ENCODE measurements at places on chromosomes 1 and 21. TPM values are rescaled to one million over a fixed set of nuclear protein-coding genes. Genes with fewer than 3 reads are reported as not detected.

DNA sequence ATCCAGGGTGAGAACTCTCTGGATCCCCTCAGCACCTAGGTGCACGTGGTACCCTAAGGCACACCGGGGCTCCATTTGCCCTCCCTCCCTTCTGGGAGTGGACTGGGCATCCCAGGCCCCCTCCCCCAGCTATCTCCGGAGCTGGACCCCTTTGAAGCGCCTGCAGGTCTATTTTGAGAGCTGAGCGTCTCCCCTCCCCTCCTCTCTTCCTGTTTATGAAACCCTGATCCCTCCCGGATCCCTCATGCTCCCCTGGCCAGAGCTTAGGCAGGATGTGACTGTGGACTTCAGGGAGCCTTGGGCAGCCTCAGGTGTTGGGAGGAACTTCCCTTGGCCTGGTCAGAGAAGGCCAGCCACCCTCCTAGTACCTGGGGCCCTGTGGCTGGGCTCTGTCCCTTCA is 10.2 kb downstream of the RPS6KA1 start:
- no peak for DNase-seq
- peaks cover 4% of the 10 kb centered on the region for H3K36me3 ChIP-seq
- H3K27ac ChIP-seq: peak overlapping the region; percentile 88
- H3K4me3 ChIP-seq: no peak overlapping the region
- H3K27me3 ChIP-seq: no peaks in the 10 kb centered on the region

DNA sequence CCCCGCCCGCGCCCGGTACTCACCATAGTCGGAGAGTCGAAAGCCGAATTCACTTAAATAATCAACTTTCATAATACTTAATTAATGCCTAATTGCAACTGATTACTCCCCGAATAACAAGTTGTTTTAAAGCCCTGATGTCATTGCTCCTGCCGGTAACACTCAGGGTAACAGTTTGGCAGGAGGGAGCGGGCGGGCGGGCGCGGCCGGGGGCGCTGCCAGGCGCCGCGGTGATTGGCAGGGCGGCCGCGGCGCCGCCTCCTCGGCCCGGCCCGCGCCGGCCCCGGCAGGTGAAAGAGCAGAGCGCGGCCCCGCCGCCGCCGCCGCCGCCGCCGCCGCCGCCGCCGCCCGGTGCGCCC is 102.2 kb downstream of the CASZ1 start:
- H3K4me1 ChIP-seq: peaks cover 36% of the 10 kb centered on the region
- H3K36me3 ChIP-seq: no peaks in the 10 kb centered on the region
- H3K27ac ChIP-seq: peak overlapping the region; percentile 60
- peaks cover 2% of the 10 kb centered on the region for H3K27me3 ChIP-seq
- peak overlapping the region; percentile 70 for H3K4me3 ChIP-seq

DNA sequence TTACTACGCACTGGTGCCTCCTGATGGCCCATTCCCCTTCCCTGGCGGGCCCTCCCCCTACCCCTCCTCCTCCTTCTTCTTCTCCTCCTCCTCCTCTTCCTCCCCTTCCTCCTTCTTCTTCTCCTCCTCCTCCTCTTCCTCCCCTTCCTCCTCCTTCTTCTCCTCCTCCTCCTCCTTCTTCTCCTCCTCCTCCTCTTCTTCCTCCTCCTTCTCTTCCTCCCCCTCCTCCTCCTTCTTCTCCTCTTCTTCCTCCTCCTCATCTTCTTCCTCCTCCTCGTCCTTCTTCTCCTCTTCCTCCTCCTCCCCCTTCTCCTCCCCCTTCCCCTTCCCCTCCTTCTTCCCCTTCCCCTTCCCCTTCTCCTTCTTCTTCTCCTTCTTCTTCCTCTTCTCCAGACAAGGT is 64.7 kb upstream of the COG2 start:
- peaks cover 16% of the 10 kb centered on the region for H3K27me3 ChIP-seq
- DNase-seq: no peak
- H3K36me3 ChIP-seq: no peaks in the 10 kb centered on the region
- no peaks in the 10 kb centered on the region for H3K4me1 ChIP-seq
- H3K4me3 ChIP-seq: no peak overlapping the region
- no peak overlapping the region for H3K27ac ChIP-seq

- no peak overlapping the region for H3K27ac ChIP-seq
- no peaks in the 10 kb centered on the region for H3K4me1 ChIP-seq
- H3K4me3 ChIP-seq: no peak overlapping the region
These were observed 95.0 kb downstream of the TEX35 start for GRCh38 chr1:178607718-178608408.

GRCh38 chr1:55631509-55631908 is 416.3 kb upstream of the USP24 start:
- H3K4me1 ChIP-seq: peaks cover 3% of the 10 kb centered on the region
- peaks cover 8% of the 10 kb centered on the region for H3K27me3 ChIP-seq
- no peak overlapping the region for H3K27ac ChIP-seq
- H3K36me3 ChIP-seq: no peaks in the 10 kb centered on the region
- no peak for DNase-seq

DNA sequence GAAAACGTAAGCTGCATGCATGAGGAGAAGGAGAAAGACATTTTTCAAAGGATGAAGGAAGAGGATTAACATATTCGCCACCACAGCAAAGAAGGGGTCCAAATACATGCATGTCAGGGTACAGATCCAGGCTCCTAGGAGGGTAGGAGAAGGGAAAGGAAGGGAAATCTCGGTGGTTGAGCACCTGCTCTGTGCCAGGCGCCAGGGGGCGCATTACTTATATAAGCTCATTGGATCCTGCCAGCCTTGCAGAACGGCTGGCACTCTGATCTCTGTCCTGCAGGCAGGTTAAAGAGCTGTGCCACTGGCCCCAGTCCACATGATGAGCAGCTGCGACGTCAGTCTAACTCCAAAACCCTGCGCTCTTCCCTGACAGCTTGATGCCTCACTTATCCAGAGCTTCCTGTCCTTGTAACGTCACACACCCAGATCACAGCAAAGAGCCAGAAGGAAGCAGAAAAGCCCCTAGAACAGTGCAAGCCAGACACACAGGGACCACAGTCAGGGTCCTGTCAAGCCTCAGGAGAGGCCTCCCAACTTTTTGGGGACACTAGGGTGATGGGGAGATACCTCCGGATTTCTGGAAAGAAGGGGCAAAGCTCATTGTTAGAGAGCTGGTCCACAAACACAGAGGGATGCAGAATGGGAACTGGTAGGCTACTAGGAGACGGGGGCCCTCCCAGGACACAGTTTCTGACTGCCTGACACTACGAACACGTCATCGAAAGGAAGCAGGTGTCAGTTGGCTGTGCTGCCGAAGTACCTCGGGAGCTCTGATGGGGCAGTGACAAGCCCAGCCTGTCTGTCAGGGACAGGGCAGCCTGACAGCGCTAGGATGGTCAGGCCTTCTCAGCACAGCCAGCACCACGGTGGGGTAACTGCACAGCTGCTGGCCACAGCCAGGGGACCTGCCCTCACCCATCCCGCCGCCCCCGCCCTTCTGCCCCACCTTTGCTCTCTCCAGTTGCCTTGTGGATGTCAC is 99.1 kb downstream of the BEND5 start:
- no peaks in the 10 kb centered on the region for H3K36me3 ChIP-seq
- no peaks in the 10 kb centered on the region for H3K4me1 ChIP-seq
- peaks cover 20% of the 10 kb centered on the region for H3K27me3 ChIP-seq
- no peak overlapping the region for H3K4me3 ChIP-seq
- H3K27ac ChIP-seq: no peak overlapping the region

GRCh38 chr21:25836396-25836795 is 101.6 kb downstream of the GABPA start:
- H3K36me3 ChIP-seq: no peaks in the 10 kb centered on the region
- no peak overlapping the region for H3K27ac ChIP-seq
- H3K27me3 ChIP-seq: peaks cover 13% of the 10 kb centered on the region
- no peak for DNase-seq
- no peaks in the 10 kb centered on the region for H3K4me1 ChIP-seq

DNA sequence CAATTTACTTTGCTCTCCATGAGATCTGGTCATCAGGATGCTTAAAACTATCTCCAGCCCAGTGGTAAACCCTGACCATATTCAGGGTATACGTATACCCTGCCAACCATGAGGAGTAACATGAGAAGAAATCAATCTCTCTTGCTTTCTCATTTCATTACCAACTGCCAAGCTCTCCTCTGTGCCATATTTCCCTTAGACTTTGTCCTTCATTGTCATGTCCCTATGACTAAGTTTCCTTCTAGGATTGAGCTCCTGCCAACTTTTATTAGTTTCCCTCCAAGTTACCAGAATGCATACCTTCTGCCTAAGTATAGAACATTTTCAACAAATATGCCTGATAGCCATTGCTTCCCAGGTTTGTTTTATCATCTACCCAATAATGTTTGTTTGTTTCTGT is 1113.9 kb upstream of the B3GALT2 start:
- DNase-seq: no peak
- H3K36me3 ChIP-seq: peaks cover 2% of the 10 kb centered on the region
- no peak overlapping the region for H3K4me3 ChIP-seq
- H3K27me3 ChIP-seq: no peaks in the 10 kb centered on the region

GRCh38 chr1:182050481-182051448 is 10.7 kb downstream of the ZNF648 start:
- peaks cover 4% of the 10 kb centered on the region for H3K27me3 ChIP-seq
- H3K27ac ChIP-seq: no peak overlapping the region
- no peak overlapping the region for H3K4me3 ChIP-seq
- no peaks in the 10 kb centered on the region for H3K36me3 ChIP-seq
- peaks cover 8% of the 10 kb centered on the region for H3K4me1 ChIP-seq

DNA sequence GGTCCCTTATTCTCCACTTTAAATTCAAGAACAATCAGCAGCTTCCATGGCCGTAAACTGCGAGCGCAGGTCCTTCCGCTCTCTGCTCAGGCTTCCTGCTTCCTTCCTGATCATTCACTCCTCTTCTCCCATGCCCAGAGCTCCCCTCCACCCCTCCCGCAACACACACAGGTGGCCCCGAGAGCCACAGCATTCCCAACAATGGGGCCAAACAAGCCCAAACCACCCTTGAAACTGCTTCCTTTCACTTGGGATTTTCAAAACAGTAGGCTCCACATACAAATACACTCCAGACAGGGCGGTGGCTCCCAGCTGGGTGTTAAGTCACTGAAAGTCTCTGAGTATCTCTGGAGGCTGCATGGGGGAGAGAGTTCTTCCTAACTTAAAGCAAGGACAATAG is 11.4 kb downstream of the FAM89A start:
- no peak overlapping the region for H3K27ac ChIP-seq
- no peak for DNase-seq
- peaks cover 6% of the 10 kb centered on the region for H3K36me3 ChIP-seq

GRCh38 chr1:74247881-74248528 is 12.8 kb downstream of the TNNI3K start:
- H3K27ac ChIP-seq: no peak overlapping the region
- H3K4me1 ChIP-seq: no peaks in the 10 kb centered on the region
- H3K36me3 ChIP-seq: no peaks in the 10 kb centered on the region
- no peaks in the 10 kb centered on the region for H3K27me3 ChIP-seq
- H3K4me3 ChIP-seq: no peak overlapping the region
- no peak for DNase-seq

DNA sequence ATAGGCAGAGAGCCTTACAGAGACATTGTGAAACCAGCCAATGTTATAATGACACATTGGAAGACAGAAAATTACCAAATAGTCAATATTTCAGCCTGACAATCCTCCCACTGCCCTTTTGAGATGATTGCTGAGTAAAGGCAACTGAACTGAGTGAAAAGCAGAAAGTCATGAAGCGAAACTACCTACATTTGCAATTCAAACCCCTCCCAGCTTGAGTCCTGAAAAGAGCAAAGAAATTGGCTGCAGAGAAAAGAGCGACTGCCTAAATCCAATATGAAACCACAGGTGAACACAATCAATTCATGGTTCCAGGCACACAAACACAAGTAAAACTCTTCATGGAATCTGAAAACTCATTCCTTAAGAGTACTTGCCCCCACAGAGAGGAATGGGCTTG is 143.4 kb upstream of the CHRM3 start:
- DNase-seq: no peak
- no peak overlapping the region for H3K27ac ChIP-seq
- H3K4me1 ChIP-seq: no peaks in the 10 kb centered on the region
- no peak overlapping the region for H3K4me3 ChIP-seq
- H3K36me3 ChIP-seq: no peaks in the 10 kb centered on the region

GRCh38 chr1:112911506-112912220 is 44.3 kb downstream of the SLC16A1 start:
- H3K36me3 ChIP-seq: peaks cover 44% of the 10 kb centered on the region
- H3K4me1 ChIP-seq: peaks cover under 1% of the 10 kb centered on the region
- no peak overlapping the region for H3K4me3 ChIP-seq
- H3K27ac ChIP-seq: no peak overlapping the region
- DNase-seq: no peak
- no peaks in the 10 kb centered on the region for H3K27me3 ChIP-seq

DNA sequence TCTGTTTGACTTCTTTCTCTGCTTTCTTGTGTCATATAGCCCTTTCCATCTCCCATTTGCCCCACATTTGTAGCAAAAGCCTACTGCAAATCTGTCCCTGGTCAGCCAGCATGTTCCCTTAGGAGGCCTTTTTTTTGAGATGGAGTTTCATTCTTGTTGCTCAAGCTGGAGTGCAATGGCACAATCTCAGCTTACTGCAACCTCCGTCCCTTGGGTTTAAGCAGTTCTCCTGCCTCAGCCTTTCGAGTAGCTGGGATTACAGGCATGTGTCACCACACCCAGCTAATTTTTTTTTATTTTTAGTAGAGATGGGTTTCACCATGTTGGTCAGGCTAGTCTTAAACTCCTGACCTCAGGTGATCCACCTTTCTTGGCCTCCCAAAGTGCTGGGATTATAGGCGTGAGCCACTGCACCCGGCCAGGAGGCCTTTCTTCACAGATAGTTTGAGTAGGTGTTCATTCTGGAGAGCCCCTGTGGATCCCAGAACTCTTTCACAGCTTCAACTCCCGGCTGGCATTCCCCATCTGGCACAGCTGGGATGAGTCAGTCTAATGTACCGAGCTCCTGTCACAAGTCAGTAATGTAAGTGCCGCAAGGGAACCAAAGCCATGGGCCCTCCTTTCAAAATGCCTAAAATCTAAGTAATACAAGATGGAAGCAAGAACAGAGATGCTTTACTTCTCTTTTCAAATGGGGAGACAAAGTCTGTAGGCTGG is 9.4 kb upstream of the NHLH1 start:
- DNase-seq: no peak
- H3K27me3 ChIP-seq: no peaks in the 10 kb centered on the region
- no peaks in the 10 kb centered on the region for H3K4me1 ChIP-seq
- peaks cover 50% of the 10 kb centered on the region for H3K36me3 ChIP-seq

DNA sequence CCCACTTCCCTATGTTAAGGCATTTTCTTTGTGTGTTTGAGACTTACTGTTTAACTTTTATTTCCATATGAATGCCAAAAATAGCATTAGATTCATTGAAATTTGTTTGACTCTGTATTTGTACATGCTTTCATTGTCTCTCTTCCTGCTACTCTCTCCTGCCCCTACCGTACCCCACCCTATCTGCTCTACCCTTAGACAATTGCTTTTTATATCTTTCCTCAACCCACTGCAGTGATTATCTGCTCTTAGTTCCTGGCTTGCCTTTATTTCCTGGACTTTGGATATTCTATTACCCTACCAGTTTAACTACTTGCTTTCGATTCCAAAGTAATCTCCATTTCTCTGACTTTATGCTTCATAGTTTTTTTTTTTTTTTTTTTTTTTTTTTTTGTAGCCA is 10.5 kb downstream of the RAVER2 start:
- DNase-seq: no peak
- no peak overlapping the region for H3K4me3 ChIP-seq
- H3K27me3 ChIP-seq: no peaks in the 10 kb centered on the region

SLC1A7 gene
- total RNA-seq: not detected

PRDX1 gene
- 473 TPM for total RNA-seq

ARHGEF10L gene
- not detected for total RNA-seq

CCDC185 gene
- total RNA-seq: not detected

ZNF697 gene
- 0.50 TPM for total RNA-seq

NR1I3 gene
- total RNA-seq: not detected

CD53 gene
- total RNA-seq: 244 TPM

All from activated CD4-positive, alpha-beta T cell treated with anti-CD3 and anti-CD28 coated beads for 36 hours (primary cell).